ENCODE measurements at places on chromosomes 3 and 15.

- peak; percentile 58 for DNase-seq
Measured at GRCh38 chr3:157493627-157494550, 9.3 kb downstream of the VEPH1 start.

DNA sequence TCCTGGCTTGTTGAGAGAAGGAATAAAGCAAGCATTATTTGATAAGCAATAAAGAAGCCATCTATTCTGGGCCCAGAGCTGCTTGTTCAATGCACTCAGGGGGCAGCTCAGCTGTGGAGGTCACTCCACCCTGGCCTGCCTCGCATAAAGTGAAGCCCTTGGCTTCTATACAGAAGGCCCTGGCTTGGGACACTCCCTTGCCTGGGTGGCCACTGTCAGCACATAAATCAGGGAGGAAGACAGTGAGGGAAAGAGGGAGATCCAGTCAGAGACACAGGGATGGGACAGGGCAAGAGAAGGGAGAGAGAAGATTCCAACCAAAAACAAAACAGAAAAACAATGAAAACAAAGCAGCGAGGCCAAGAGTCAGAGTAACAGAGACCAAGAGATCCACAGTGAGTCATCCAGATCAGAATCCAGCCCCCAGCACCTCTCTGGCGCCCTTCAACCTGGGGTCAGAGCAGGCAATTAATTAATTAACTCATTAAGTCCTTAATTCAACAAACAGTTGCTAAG lies 11.8 kb downstream of the INSYN1 start:
- DNase-seq = no peak

DNA sequence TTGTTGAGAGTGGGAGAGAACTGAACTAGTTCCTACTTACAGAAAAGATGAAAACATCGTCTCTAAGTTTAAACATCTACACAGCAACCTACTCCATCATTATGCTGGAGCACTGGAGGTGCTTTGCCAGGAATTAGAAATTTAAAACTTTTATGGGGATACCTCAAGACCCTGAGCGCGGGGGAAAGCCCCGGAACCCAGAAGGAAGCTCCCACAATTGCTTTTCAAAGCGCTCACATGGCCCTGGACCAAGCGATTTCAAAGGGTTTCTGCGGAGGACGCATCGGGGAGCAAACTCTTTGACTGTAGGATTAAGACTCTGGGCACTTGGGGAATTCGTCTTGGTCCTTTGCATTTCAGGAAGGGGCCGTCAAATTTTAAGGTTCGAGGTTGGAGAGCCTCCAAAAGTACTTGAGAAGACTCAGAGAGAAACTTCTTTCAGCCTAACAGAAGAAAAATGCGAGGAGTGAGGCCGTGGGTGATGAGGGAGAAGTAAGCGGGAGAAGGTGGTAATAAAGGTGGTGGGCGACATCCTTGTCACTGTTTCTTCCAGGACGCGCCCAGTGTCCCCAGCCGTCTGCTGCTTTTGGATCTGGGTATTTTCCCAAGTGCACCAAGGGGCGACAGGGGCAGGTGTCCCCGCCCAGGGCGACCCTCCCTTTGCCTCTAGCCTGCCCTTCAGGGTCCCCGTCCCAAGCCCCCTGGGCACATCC lies 591 bp downstream of the PROK2 start:
- DNase-seq = no peak

GRCh38 chr3:175777965-175778364 lies 918.8 kb downstream of the NAALADL2 start:
- no peak for DNase-seq

DNA sequence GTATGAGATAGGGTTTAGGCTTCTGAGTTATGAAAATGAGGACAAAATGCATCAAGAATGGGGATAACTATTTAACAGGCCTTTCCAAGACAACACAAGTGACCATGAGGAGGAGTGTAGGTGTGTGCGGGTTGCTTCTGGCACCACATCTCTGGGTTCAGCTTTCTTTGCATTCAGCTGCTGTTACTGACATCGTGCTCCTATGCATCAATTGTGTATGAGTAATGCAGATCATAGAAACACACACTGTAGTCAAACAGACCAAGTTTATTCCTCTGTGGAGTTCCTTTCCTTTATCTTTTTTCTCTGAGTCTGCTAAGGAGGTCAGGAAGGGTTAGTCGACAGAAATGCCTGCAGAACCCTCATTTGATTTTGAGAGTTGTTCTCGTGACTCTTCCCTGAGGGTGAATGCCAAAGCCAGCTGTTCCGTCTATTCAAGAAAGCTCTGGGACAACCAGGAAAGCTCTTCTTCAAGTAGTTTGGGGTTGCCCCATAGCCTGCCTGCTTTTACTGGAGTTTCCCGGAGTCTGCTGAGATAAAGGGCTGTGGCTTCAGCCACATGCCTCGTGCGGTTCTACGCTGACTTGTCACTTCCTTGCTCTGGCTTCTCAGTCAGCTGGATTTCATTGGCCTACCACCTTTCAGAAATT lies 136.7 kb upstream of the TLE3 start:
- no peak for DNase-seq

DNA sequence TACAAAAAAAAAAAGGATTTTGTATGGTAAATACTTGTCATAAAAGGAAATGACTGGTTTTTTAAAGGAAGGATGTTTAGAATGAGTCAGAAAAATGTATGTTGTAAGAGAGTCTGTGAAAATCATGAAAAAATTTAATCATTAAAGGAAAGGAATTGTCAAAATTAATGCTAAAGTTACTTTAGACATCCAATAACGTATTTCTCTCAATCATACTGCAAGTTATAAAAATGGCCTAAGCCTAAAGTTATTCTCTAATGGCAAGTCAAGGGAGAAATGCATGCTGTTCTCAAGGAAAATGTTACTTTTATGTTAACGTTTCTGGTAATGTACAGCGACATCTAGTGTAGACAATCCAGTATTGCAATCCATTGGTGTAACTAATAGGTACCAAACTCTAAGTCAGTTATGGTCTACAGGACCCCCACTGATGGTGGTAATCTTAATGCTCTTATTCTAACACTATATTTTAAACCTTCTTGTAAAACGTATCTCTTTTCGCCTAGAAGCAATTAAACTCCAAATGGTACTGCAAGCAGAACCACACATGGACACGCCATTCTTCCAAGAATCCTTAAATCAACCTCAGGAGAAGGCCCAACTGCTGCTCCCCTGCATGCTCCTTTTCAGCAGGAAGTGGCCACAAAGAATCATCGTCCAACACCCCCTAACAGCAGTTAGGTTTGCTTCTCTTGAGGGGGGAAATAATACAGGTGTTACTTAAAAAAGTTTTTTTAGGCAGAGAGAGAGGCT lies 35.2 kb downstream of the NCEH1 start:
- DNase-seq = peak; percentile 16

DNA sequence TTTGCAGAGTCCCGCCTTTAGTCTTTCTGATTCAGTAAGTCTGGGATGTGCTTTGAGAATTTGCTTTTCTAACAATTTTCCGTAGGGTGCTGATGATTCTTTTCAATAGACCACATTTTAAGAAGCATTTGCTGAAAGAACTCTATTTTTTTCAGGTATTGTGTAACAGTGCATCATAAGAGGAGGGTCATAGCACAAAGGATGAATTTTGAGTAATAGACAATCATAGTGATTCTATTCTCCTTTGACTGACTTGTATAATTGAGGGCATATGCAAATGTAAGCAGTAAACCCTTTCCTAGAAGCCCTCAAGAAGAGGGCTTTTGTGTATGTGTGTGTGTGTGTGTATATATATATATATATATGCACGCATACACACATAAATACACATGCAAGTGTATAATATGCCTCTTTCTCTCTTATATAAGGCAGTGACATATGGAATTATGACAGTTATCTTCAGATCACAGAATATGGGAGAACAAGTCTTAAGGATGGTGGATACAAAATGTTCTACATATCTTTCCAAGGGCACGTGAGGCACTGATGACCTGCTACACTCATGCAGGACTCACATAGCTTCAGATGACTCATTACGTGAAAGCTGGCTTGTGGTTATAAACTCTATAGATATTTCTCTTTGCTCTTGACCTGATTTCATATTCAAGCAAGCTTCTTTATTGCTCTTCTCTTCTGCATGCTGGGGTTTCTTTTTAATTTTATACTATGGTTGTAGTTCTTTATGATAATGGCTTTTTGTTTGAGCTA lies 6.5 kb upstream of the PLSCR1 start:
- DNase-seq = no peak

DNA sequence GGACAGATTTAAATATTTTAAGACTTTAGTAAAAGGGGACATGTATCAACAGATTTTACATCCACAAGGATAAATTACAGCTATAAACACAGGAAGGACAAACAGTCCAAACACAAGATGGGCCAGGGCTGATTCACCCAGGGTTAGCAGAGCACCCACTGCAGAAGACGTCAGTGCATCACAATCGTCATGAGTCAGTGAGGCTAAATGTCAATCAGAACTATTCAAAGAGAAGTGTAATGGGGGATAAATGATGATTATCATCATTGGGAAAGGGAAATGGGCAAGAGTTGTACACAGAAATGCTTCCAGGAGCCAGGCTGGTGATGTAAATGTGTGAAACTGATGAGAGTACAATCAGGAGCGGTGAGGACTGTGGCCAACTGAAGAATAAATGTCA lies 226.8 kb downstream of the PLCL2 start:
- no peak for DNase-seq

GRCh38 chr15:85167568-85167967 lies 185.9 kb downstream of the PDE8A start:
- DNase-seq = no peak

- DNase-seq = no peak
Measured at GRCh38 chr15:76253691-76254473, 57.4 kb downstream of the ETFA start.

DNA sequence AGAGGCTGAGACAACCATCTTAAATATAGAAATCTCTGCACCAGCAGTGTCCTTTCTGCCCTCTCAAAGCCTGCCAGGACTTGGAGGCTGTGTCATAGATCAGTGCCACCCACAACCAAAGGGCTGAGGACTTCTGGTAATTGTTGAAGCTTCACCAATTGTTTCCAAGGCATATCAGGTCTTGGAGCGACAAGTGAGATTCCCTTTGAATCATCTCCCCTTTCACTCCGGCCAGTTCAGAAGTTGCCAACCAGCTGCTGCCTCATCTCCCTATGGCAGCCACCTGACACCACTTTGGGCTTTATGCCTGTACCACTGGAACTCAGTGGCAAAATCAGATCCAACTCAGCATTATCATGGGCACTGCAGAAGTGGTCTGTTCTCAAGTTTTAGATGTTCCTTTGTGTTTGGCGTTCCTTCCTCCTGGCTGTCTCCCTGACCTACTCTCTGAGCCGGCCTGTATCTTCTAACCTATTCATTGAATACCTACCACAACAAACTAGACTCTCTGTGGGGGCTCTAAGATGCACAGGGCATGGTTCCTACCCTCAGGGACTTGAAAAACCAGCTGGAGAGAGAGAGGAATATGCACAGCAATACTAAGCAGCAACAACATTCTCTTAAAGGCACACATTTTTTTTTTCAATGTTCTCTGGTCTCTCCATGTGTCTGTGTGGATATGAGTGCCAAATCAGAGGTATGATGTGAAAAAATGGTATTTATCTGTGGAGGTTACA lies 90.8 kb upstream of the PFN2 start:
- no peak for DNase-seq

DNA sequence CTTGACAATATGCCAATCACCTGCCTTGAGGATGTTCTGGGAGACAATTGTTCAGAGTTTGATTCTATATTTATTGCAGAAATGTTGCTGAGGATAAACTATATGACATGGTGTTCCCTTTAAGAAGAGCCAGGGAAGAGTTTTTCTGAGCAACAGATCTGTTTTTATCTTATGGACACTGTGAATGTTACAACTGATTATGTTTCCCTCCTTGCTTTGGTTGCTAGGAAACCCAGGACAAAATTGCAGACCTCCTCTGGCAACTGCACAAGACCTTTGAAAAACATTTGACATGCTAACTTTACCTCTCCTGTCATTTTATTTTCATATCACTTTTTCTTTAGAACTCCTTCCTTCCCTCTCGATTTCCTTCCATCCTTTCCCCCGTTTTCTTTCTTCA lies 8.2 kb upstream of the TM6SF1 start:
- DNase-seq = no peak

GRCh38 chr15:33098094-33099058 lies 96.1 kb downstream of the FMN1 start:
- no peak for DNase-seq

- no peak for DNase-seq
Measured at GRCh38 chr15:48109856-48110531, 10.8 kb upstream of the SLC24A5 start.

GRCh38 chr3:120177707-120178306 lies 83.6 kb upstream of the GSK3B start:
- peak; percentile 39 for DNase-seq

DNA sequence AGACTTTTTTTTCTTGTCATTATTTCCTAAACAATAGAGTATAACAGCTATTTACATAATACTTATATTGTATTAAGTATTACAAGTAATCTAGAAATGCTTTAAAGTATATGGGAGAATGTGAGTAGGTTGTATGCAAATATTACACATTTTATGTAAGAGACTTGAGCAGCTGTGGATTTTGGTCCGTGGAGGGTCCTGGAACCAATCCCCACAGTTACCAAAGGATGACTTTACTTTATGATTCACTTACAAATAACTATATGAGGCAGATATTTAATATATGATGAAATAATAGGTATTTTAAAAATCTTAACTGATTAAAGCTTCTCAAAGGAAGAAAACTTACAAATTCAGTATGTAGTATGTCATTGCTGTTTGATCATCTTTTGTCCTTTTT lies 56.3 kb downstream of the PPP2R3A start:
- no peak for DNase-seq

- no peak for DNase-seq
Measured at GRCh38 chr3:135989242-135989641, 23.7 kb downstream of the PPP2R3A start.

GRCh38 chr3:126947429-126947828 lies 35.5 kb upstream of the PLXNA1 start:
- no peak for DNase-seq

GRCh38 chr15:47388299-47388698 lies 329.0 kb upstream of the SEMA6D start:
- no peak for DNase-seq

- DNase-seq = no peak
Measured at GRCh38 chr3:89364314-89364713, 256.9 kb downstream of the EPHA3 start.

GRCh38 chr15:64443016-64443415 lies 17.4 kb upstream of the ZNF609 start:
- DNase-seq = no peak

GRCh38 chr3:196754091-196754981 lies 14.7 kb downstream of the PAK2 start:
- DNase-seq = no peak

GRCh38 chr15:59223736-59224135 lies 17.1 kb downstream of the LDHAL6B start:
- DNase-seq = no peak

DNA sequence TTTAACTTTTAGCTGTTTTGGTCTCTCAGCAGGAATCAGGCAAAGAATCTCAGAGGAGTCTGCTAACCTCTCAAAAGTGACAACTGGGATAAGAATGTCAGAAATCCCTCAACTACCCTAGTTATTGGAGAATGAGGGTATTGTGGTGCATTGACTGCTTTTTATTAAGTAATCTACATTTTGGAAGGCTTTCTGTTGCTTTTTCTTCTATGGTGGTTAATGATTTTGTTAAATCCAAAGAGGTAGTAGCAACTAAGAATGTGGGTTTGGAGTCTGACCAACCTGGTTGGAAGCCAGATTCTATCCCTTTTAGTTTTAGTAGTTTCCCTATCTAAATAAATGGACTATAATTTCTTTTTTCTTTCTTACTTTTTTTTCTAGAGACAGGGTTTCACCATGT lies 94.7 kb upstream of the RNF7 start:
- DNase-seq = no peak

GRCh38 chr3:109963831-109964230 lies 626.5 kb upstream of the DPPA4 start:
- DNase-seq = peak; percentile 39

- no peak for DNase-seq
Measured at GRCh38 chr3:81558106-81558505, 203.3 kb downstream of the GBE1 start.
